Esophagus squamous epithelium (tissue), 5 donors: ENCODE measurements at places on chromosomes 1 and 21.
A peak's percentile ranks its signal among the peaks of the same experiment; 100 is the strongest.

DNA sequence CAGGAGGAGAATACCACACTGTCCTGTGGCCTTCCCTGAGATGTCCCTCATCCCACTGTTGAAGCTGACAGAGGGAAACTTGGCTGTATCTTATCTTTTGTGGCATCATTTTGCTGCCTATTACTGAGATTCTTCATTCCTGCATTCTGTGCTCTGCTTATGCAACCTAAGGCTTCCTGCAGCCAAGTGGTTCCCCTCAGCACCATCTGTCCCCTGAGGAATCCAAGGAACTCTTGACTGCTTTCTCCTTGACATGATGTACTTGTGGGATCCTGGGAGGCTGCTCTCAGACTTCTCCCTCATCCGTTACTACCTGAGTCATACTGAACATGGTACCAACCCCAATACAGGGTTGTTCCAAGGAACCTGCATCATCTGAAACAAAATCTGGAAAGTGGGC lies 21.1 kb upstream of the RIMKLA start:
- no peak for DNase-seq

- no peak for DNase-seq
Measured at GRCh38 chr1:220241072-220241663, 31.1 kb downstream of the RAB3GAP2 start.

- no peak for DNase-seq
Measured at GRCh38 chr21:27648560-27648959, 681.7 kb upstream of the ADAMTS5 start.

- no peak for DNase-seq
Measured at GRCh38 chr21:40164905-40165772, 297.9 kb downstream of the PCP4 start.

DNA sequence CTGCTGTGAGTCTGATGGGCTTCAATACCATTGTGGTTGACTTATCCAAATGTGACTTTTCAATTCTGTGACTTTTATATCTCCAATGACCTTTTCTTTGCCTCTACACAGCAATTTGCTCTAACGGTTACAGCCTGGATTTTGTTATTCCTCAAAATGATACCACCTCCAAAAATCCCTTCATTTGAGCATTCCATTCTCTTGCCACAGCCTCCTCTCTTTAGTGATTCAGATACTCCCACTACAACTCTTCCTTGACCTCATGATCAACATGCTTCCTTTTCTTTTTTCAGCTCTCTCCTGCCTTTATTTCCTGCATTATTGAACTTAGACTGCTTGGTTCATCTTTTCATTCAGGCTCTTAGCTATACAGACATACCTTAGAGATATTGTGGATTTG lies 16.6 kb upstream of the IL19 start:
- no peak for DNase-seq

DNA sequence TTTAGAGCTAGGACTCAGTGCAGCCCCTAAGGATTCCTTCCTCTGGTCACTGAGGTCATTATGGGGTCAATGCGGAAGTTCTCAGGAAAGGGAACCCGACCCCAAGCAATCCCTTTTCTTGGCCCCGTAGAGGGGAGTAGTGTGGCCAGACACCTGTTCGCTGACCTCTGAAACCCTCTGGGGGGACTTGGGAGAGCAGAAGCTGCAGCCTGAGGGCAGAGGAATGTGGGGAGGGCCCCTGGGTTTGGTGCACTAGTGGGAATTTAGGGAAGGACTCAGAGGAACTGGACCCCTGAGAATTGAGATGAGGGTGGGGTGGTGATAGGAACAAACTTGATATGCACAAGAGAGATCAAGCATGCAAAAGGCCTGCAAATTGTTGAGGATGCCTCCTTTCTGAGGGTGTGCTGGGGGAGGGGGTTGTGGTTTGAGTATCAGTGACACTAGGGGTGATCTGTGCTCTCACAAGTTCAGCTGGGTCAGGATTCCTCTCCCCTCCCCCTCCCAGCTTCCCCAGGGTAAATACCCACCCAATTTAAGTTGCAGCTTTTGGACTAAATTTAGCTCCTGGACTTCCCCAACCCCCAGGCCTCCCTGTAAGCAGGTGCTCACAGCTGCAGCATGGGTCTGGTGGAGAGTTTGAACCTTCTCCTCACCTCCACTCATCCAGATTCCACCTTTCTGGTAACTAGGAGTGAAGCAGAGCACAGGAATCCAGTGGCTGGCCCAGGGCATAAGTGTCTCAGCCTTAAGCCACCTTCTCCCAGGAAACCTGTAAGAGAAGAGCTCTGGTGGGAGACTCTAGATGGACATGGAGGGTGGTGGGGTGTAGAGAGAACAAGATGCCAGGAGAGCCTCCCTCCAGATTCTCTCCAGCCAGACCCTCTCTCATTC lies 13.5 kb downstream of the ADAMTSL4 start:
- DNase-seq: peak; percentile 55

GRCh38 chr1:3219005-3219790 lies 150.2 kb downstream of the PRDM16 start:
- no peak for DNase-seq

DNA sequence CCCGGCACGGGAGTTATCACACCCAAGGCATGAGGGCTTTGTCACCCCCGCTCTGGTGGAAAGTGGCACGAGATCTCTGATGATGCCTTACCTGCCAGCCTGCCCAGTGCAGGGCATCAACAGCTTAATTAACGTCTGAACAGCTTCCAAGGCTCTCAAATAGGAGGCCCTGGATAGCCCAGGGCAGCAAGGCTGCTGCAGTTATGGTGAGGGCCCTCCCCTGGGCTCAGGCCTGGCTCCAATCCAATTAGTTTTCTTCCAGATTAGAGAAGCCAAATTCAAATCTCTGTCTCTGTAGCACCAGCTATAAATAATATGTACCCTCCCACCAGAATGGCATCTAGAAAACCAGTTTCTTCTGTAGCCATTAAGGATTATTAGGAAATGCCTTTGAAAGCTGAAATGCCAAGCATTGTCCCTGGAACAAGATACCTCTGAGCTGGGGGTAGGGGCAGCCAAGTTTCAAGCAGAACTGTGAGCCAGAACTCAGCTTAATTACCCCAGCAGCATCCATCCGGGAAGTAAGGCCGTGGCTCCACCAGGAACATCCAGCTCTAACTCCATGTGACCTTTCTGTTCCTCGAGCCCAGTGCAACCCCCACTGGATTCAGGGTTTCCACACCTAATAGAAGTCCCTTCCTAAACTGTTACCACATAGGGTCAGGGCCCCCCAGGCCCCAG lies 12.5 kb downstream of the QSOX1 start:
- no peak for DNase-seq

GRCh38 chr1:246067432-246068216 lies 439.5 kb downstream of the SMYD3 start:
- no peak for DNase-seq

DNA sequence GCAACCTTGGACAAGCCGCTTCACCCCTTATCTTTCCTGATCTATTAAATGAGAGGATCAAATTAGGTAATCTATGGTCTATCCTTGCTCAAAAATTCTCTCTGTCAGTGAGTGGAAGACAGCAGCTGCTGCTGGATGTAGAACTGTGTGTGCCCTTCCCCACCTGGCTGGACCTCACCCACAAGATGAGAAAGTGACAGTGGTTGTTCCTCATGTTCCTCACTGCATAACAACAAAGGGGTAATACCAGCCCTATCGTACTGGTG lies 16.9 kb downstream of the SSR2 start:
- no peak for DNase-seq
